ENCODE measurements at places on chromosomes 7 and 10.

DNA sequence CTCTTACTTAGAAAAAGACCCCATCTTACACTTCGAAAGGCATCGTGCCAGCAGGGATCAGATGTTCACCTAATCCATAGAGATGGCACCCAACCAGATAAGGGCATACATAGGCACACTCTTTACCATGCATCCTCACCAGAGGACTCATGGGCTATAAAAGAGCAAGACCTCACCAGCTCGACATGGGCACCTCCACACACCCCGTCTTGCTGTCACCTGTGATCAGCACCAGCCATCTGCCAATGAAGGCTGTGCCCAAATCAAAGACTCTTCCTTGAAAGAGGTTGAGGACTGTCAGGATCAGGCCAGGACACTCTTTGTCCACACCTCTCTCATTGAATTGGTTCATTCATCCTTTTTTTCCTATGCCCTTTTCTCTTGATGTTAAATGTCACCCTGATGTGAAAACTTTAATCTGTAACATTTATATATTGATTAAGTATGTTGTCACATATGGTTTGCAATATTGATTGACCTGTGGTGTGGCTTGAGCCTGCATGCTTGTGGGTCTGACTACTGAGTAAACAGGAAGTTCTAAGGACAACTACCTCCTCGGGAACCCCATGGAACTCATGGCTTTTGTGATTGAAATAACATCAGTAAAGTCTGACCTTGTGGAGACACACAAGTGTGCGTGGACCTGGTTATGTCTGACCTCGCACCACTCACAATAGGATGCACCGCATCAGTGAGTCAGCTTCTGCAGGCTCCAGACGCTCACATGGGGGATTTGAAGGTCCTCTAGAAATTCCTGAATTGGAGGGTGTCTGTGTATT, 75.5 kb downstream of the HTR5A start:
- DNase-seq, result no peak

DNA sequence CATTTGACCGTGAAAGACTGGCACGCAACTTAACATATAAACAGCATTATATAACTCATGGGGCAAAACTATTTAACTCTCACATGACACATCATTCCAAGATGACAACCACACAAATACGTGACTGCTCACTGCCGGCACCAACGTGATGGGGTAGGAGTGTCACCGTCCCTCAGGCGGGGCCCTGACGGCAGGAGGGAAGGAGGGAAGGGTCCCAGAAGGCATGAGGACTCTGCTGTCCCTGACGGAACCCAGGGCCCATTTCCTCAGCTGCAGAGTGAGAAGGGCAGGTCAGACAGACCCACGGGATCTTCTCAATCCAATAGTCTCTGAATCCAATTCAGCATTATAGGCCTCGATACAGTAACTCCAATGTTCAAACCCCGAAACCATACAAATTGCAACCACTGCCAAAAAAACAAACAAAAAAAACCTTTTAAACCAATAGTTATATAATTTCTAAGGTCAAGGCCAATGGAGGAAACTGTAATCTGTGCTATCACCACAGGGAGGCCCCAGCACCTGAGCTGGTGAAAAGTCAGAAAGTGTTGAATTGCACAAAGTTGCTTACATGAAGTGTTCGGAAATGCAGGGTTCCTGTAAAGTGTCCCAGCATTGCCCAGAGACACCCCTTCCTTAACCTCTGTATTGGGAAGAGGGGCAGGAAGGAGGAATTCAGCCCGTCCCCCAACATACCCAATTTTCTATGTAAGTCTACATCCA, 137.4 kb downstream of the TNS3 start:
- no peak for DNase-seq

GRCh38 chr7:106447318-106447847, 162.6 kb upstream of the NAMPT start:
- DNase-seq, result no peak

DNA sequence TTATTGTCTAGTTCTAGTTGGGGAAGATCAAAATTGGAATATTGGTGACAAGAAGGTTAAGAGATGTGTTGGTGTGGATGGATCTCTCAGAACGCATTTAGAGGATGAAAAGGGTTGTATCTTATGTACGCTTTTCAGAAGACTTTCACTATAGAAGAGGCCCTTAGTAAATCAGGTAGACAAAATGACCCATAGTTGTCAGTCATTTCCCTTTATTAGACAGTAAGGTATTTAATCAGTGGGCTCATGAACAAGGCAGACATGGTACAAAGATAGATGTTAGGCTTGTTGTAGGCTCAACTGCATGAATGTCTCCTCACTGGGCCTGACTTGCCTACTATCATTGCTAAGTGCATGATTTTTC, 359.2 kb downstream of the PHF14 start:
- no peak for DNase-seq

- DNase-seq, result peak; percentile 56
These were observed 362.4 kb upstream of the ZNF32 start for GRCh38 chr10:44010873-44011602.

- DNase-seq, result no peak
These were observed 147.7 kb downstream of the WDR11 start for GRCh38 chr10:120998782-120999285.

DNA sequence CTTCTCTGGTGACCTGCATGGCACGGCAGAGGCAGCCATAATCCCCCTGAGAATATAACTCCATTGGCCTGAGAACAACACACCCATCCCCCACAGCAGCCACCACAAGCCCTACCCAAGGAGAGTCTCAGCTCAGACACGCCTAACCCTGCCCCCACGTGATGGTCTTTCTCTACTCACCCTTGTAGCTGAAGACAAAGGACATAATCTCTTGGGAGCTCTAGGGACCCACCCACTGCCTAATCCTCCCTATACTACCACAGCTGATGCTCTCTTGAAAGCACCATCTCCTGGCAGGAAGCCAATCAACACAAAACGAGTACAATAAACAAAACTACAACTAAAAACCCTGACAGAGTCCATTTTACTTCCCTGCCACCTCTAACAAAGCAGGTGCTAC, 30.7 kb upstream of the HPSE2 start:
- no peak for DNase-seq

- peak; percentile 85 for DNase-seq
These were observed 19.5 kb upstream of the CARD11 start for GRCh38 chr7:3063016-3063753.

- DNase-seq, result no peak
These were observed 295.0 kb downstream of the TCERG1L start for GRCh38 chr10:131016556-131016955.

- DNase-seq, result no peak
These were observed 495.5 kb upstream of the MGMT start for GRCh38 chr10:128971374-128972035.

- no peak for DNase-seq
These were observed 219.1 kb downstream of the PHTF2 start for GRCh38 chr7:78017591-78018100.

Measured in activated CD8-positive, alpha-beta memory T cell treated with anti-CD3 and anti-CD28 coated beads, Interleukin-2, amount 50 U/mL, for 48 hours (primary cell).